ENCODE measurements at places on chromosomes 12 and 14.

- DNase-seq: no peak
Observed at GRCh38 chr12:54598970-54599369, 10.5 kb upstream of the PPP1R1A start.

DNA sequence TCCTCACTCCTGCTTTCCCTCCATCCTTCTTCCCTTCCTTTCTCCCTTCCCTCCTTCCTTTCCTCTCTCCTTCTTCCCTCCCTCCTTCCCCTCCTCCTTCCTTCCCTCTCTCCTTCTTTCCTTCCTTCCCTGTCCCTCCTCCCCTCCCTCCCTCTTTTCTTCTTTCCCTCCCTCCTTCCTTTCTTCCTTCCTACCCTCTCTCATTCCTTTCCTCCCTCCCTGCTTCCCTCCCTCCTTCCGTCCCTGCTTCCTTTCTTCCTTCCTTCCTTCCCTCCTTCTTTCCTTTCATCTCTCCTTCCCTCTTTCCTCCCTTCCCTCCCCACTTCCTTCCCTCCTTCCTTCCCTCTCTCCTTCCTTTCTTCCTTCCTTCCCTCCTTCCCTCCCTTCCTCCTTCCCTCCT, 39.0 kb downstream of the NOS1 start:
- DNase-seq: no peak

DNA sequence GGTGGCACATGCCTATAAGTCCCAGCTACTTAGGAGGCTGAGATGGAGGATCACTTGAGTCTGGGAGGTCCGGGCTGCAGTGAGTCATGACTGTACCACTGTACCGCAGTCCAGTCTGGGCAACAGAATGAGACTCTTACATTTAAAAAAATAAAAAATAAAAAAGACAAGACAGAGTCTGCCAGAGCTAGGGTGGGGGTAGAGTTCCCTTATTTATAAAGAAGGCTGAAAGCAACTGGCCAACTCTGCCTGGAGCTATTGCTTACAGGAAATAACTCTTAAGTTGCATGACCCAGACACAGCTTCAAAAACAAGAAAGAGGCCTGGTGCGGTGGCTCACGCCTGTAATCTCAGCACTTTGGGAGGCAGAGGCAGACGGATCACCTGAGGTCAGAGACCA, 31.5 kb downstream of the NUMB start:
- no peak for DNase-seq

GRCh38 chr12:69425417-69425816, 44.8 kb upstream of the FRS2 start:
- DNase-seq: no peak

GRCh38 chr12:113399490-113399889, 4.2 kb downstream of the SDS start:
- no peak for DNase-seq

GRCh38 chr12:113645603-113646002, 173.9 kb upstream of the LHX5 start:
- DNase-seq: no peak

- DNase-seq: no peak
Observed at GRCh38 chr12:110262442-110263388, 18.3 kb upstream of the ATP2A2 start.

DNA sequence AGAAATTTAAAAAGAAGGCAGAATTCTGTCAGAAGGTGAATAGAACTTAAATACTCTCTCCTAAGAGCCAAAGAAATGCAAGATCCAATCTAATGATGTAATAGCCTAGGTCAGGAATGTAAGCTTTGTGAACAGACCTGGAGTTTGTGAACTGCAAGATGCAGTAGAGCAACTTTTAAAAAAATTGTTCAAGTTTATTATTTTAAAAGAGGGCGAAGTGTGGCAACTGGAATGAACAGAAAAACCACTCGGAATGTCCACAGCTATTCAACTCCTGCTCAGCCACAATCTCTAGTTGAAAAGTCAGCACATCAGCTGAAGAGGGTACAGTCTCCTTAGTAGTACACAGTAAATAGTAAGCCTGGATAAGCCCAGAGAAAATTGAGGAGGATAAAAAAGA, 228.8 kb downstream of the PPFIA2 start:
- no peak for DNase-seq

DNA sequence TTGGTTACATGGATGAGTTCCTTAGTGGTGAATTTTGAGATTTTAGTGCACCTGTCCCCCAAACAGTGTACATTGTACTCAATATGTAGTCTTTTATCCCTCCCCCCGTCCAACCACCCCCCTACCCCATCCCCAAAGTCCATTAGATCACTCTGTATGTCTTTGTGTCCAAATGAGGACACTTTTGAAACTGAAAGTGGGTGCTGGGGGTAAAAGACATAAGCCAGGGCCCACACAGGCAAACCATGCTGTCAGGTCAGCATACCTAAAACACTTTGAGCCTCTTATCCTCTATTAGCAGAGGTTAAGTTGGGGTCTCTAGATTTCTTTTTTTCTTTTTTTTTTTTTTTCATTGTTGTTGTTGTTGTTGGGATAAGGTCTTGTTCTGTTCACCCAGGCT, 31.3 kb upstream of the KICS2 start:
- DNase-seq: no peak

DNA sequence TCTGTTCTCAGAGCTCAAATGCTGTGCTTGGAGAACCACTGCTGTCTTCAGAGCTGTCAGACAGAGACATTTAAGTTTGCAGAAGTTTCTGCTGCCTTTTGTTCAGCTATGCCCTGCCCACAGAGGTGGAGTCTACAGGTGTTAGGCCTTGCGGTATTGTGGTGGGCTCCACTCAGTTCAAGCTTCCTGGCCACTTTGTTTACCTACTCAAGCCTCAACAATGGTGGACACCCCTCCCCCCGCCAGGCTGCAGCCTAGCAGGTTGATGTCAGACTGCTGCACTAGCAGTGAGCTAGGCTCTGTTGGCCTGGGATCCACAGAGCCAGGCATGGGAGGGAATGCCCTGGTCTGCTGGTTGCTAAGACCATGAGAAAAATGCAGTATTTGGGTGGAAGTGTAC, 323.8 kb downstream of the BCAT1 start:
- DNase-seq: no peak

DNA sequence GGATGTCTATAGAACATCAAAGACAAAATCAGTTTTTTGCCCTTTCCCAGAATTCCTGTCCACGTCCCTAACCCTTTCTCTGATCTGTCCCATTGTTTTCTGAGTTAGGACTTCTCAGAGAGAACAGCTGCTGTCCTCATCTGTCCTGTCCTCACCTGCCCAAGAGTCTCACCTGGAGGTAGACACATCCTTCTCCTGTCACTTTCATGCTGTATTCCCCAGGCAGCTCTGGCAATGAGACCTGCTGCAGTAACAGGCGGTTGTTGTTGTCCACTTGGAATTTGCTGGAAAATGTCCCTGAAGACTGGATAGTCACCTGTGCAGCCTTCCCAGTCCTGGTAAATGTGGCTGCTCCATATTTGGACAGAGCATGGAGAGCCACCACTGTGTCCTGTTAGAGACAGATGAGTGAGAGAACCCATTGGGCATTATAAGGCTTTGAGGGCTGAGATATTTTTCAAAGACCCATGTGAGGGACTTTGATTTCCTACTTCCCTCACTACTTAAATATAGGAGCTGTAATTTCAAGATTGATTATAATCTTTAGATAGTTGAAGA, 43.2 kb downstream of the A2M start:
- no peak for DNase-seq

GRCh38 chr12:81726634-81727033, 32.5 kb downstream of the PPFIA2 start:
- no peak for DNase-seq

GRCh38 chr14:103164779-103165178, 41.5 kb downstream of the TNFAIP2 start:
- no peak for DNase-seq

DNA sequence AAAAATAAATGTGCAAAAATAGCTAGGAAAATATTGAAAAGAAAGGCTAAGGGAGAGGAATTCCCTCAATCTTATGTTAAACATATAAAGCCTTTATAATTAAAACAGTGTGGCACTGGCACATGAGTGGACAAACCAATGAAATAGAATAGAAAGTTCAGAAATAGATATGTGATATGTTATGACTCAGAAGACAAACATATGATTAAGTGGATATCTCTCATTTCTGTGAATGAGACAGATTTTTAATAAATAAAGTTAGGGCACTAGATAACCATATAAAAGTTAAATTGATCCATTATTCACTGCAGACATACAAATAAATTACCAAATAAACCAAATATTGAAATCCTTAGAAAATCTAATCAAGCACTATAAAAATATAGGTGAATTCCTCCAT, 73.0 kb downstream of the ALG10B start:
- no peak for DNase-seq

DNA sequence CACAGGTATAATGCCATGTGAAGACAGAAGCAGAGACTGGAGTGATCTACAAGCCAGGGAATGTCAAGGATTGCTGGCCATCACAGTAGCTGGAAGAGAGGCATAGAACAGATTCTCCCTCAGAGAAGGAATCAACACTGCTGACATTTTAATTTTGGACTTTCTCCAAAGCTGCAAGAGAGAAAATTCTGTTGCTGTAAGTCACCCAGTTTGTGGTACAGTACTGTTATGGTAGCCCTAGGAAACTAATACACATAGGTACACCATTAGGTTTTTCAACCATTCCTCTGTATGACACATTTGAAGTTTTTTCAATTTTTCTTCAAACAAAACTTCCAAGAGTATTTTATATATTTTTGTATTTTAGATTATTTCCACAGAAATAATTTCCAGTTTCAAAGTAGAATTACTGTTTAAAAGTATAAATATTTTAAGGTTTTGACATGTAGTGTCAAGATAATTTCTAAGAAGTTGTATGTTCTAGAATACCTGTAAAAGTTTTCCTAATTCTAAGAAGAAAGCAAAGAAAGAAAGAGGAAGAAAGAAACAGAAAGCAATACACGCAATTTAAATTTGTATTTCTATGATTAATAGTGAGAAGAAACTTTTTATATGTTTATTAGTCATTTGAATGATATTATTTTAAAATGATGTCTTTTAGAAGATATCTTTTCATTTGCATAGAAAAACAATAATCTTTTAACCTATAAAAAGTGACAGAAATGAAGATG, 64.9 kb upstream of the CATSPERB start:
- DNase-seq: no peak
